Right ventricle myocardium inferior (tissue), 1 donor: ENCODE measurements at places on chromosomes 1 and 21.

DNA sequence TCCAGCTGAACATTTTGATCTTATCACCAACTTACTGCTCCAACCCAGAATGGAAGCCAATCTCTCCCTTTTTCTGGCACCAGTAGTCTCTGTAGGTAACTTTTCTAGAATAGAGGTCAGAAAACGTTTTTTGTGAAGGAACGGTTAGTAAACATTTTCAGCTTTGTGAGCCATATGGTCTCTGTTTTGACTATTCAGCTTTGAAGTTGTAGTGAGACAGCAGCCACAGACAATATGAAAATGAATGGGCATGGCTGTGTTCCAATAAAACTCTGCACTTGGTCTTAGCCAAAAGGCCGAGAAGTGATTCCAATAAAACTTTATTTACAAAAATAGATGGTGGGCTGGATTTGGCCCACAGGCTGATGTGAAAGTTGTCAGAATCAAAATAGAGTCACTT is 28.9 kb downstream of the MAP10 start:
- no peak for DNase-seq

DNA sequence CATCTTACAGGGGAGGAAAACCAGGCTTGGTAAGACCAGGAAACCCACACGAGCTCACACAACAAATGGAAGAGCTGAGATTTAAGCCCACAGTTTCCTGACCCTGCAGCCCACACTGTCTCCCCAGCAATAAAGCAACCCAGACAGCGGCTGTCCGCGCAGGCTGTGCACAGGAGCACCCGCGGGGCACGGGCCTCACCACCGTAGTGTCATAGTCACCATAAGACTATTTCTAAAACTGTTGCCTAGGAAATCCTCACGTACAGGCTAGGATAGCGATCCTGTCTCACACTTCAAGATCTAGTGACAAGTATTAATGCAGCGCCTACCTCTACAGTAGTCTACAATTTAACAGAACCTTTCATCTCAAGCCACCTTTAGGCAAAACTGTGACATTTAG is 54.0 kb upstream of the SYT6 start:
- DNase-seq = peak; percentile 66

GRCh38 chr1:175892686-175893085 is 149.3 kb upstream of the TNR start:
- no peak for DNase-seq

GRCh38 chr1:205508227-205508714 is 3.8 kb downstream of the CDK18 start:
- DNase-seq = peak; percentile 53

GRCh38 chr1:153880962-153881361 is 41.8 kb downstream of the GATAD2B start:
- peak; percentile 92 for DNase-seq

- DNase-seq = no peak
Observed at GRCh38 chr1:219109424-219110018, 64.2 kb upstream of the LYPLAL1 start.

GRCh38 chr1:69421286-69421685 is 146.4 kb upstream of the LRRC7 start:
- no peak for DNase-seq
